ENCODE measurements at places on chromosomes 2 and 18.

DNA sequence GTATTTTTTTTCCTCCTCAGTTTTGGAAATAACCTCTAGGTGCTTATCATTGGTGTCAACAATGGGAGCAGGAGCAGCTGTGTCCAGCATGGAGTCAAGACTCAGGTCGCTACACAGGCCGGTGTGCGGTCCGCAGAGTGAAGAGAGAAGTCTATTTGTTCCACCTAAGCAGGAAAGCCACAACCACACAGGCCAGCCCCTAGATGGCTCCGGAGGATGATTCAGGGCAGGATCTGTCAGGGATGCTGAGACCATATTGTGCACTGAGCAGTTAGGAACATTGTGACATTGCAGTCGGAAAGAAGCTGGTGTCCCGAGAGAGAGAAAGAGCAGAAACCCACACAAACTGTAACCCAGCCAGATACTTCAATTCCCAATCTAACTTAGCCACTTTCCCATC lies 136.9 kb downstream of the GAREM1 start:
- DNase-seq = no peak

GRCh38 chr2:197152451-197153228 lies 157.9 kb downstream of the ANKRD44 start:
- DNase-seq = no peak

GRCh38 chr2:158414538-158414937 lies 42.0 kb downstream of the CCDC148 start:
- DNase-seq = no peak

DNA sequence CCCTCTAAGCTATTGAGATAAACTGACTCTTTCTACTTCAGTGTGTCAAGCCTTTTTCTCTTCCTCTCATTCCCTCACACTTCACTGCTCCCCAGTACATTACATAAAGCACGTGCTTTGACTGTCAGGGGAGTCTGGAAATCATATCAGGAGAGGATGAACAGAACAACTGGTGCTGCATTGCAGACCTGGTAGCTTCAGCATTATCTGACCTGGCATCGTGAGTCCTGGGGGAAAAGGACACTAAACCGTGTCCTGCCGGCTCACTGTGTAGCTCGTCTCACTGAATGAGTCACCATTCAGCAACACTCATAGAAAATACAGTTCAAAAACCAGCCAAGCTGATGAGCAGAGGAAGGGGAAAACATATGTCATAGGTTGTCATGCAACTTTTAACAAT lies 108.5 kb upstream of the UNC80 start:
- DNase-seq = no peak

DNA sequence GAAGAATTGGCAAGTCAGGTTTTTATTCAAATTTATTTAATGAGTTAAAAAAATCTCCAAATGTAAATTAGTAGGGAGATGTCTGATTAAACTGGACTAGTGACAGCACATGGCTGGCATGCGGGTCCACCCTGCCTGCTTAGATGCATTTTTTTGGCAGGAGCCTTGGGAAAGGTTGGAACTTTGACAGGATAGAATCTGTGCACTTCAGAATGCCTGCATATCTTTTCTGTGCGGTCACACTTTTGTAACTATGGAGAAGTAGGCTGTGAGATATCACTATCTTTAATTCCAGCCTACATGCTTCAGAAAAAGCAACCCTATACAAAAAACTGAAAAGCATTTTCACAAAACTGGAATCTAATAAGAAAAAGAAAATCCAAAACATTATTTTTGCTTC lies 317.8 kb downstream of the MBD2 start:
- DNase-seq = no peak

- no peak for DNase-seq
Measured at GRCh38 chr2:224837558-224837957, 121.4 kb upstream of the CCDC195 start.

Data from stimulated activated CD8-positive, alpha-beta memory T cell treated with anti-CD3 and anti-CD28 coated beads, Interleukin-4, amount 100 ng/mL, for 1 hour (primary cell).